ENCODE measurements at places on chromosomes 6 and 20.

DNA sequence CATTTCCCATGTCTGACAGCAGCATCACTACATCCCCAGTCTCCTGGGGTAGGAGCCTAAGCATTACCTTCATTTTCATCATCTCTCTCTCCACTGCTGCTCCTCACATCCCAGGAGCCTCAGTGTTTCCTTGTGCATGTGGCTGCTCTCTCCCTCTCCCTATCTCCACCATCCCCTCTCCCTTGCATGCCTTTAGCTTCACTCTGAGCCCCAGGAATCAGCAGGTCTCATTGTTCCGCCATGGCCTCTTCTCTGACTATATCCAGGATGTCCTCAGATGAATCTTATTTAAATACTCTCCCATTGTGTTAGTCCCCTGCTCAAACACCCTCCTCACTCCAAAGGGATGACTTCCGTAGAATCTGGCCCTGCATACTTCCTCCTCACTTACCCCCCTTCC, 79.4 kb downstream of the FAXC start:
- no peak for DNase-seq

- no peak for DNase-seq
Observed at GRCh38 chr20:32957459-32957858, 46.8 kb downstream of the SUN5 start.

GRCh38 chr6:19662911-19663310, 174.3 kb upstream of the ID4 start:
- no peak for DNase-seq

DNA sequence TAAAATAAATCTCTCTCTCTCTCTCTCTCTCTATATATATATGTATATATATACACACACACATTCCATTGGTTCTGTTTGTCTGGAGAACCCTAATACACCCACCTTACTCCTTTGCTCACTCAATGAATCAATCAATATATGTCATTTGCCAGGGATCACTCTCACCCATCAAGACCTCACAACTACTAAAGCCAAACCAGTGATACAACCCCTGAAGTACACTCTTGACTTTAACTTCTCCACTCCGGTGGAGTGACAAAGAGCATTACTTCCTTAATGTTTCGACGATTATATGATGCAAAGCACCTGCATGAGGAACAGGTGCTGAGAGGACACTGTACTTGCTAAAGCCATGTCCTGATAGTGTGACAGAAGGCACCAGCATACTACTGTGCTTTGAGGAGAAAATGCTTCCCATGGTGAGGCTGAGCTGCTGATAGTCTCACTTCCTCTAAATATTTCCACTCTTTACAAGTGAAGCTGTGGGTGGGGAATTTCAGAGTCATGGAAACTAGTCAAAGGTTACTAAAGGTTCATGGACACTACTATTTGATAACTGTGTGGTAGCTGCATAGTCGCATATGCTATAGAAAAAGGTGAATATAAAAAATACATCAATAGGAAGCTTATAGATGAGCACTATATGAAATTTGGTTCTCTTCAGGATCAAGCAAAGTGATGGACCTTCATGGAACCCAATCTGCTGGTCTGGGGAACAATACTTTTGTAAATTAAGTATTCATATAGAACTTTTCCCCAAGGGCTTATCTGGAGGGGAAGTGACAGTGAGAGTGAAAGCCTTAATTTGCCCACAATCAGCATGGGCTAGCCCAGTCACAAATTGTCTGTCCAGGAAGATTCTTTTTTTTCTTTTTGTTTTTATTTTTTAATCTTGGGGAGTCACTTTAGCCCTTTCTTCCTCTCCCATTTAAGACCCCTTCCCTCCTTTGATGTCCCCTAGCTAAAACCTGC, 141.9 kb upstream of the NEDD9 start:
- DNase-seq = no peak

GRCh38 chr20:61953037-61954021, 112.4 kb downstream of the TAF4 start:
- DNase-seq = no peak

DNA sequence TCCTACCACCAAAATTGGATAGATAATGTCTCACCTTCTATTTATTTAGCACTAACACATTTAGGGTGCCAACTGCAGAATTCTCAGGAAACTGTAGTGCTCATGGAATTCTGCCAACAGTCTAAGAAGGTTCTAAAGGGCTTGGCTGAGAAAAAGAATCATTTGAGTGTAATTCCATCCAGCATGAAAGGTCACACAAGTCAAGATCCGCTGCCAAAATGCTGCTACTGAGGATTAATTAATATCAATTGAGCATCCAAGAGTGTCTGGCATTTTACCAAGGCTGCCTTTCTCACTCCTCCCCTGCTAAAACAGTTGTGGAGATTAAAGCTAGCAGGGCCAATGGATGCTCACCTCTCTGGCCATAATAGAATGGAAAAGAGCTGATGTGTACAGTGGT, 112.7 kb downstream of the FHL5 start:
- DNase-seq = no peak

GRCh38 chr6:39102821-39103136, 12.2 kb downstream of the SAYSD1 start:
- DNase-seq = no peak

DNA sequence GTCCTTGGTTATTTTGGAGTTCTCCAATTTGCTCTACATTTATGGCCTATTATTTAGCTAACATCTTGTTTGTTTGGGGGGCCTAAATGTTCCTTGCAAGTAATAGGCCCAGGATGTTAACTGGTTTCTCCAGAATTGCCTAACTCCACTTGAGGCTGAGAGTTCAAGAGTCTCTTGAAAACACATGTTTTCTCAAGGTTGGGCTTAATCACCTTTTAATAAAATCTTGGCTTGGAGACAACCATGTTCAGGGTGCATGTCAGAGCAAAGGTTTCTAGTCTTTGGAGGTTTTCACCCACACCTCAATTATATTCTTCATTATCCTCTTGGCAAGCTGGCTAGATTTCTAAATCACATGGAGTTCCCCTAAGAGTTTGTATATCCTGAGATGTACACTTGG, 54.2 kb downstream of the KLHL31 start:
- no peak for DNase-seq

- DNase-seq = no peak
Observed at GRCh38 chr6:62516291-62517141, 230.5 kb upstream of the KHDRBS2 start.

DNA sequence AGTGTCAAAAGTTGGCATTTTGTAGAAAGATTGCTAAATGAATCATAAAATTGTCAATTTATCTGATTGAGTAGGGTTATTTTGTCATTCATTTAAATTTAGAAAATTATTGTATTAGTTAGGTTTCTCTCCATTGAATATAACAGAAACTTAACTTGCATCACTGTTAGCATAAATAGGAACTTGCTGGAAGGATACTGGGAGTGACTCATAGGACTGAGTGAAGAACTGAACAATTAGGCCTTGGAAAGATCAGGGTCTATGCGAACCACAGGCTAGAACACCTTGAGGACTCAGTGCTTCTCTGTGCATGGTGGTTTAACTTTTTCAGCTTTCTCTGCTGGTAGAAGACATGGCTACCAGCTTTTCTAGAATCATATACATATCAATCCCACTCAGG, 67.7 kb upstream of the IFNGR1 start:
- no peak for DNase-seq

Measured in stimulated activated CD8-positive, alpha-beta memory T cell treated with anti-CD3 and anti-CD28 coated beads, Interleukin-15, amount 100 ng/mL, for 4 hours (primary cell).